Fibroblast of lung (primary cell): ENCODE measurements at places on chromosomes 3 and 15.

GRCh38 chr3:151924753-151925152 lies 51.3 kb downstream of the SUCNR1 start:
- DNase-seq = no peak

- peak; percentile 45 for DNase-seq
Measured at GRCh38 chr15:70559265-70560239, 203.8 kb downstream of the UACA start.

DNA sequence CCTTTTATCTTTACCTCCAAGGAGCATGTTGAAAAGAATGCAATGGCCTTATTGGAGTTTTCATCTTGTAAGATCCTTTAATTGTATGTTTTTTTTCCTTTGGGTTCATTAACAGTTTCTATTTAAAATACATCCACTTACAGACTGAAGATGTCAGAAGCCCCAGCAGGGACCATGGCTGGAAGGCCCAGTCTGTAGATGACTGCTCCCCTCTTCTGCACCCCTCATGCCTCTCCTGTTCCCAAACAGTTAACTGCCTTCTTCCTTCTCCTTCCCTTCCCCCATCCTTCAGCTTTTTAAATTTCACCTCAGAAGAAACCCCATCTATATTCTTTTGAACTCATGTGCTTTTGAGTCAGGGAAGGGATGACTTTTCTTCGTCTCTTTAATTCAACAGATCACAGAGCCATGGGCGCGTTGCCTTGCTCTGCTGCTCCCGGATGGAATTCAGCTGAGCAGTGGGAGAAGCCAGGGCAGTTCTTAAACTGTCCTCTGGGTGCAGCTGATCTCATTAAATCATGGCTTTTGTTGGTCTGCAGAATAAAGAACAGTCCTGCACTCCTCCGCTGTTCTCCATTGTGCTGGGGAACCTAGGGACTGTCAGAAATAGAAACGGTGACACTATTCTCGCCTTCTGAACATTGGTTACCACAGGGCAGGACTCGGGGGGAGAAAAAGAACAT lies 71.5 kb upstream of the EIF1B start:
- DNase-seq = no peak

DNA sequence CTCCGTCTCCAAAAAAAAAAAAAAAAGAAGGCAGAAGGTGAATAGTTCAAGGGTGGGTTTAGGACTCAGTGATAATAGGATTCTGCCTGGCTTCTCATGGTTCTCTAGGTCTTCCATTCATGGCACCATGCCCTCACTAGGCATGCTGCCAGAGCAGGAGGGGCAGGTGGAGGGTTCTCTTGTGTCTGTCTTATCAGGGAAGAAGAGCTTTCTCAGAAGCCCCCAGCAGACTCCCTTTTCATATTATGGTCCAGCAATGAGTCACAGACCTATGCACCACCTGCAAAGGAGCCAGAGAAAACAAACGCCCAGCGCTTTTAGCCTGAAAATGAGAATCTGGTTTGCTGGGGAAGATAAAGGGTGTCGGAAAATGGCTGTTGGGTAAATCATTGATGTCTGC lies 3.0 kb downstream of the CCR2 start:
- no peak for DNase-seq

DNA sequence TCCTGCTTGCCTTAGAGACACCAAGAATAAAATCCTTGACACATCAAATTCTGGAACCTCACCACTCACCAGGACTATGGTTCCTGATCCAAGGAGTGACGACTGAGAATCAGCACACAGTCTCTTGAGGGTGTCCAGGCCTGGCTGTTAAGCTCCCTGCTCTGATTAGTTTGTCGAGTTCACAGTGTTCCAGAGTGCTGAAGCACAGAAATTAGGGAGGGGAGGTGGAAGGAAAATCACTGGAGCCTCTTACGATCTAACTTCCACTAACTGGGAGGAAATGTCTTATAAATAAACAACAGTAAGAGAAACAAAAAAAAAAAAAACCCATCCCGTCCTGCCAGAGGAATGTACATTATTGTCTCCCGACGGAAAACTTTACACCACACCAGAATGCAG lies 330.2 kb downstream of the TIGIT start:
- peak; percentile 63 for DNase-seq

DNA sequence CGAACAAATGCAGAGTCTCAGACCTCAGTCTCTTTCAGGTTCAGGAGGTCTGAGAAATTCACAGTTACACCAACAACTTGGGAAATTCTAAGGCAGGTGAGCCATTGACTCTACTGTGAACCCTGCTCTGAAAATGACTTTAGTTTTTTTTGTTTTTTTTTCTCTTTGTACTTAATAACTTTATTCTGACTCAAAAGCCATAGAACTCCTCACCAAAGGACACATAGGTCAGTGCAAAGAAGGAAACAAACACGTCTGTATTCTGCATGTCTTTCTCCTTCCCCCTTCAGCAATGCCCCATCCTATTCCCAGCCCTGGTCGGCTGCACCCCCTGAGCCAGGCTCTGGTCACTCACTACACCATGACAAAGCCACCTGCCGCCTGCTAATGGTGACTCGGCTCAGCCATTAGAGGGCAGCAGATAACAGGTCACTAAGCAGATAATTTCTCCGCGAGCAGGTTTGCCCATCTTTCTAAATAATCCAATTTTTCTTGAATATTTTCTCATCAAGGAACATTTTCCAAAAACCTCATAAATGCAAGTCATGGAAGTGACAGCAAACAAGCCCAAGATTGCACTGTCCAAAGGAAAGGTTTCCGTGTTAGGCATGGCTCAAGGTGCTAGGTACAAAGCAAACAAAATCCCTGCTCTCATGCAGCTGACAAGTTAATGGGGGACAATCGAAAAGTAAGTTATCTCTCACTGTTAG lies 37.7 kb downstream of the TM4SF4 start:
- peak; percentile 71 for DNase-seq

DNA sequence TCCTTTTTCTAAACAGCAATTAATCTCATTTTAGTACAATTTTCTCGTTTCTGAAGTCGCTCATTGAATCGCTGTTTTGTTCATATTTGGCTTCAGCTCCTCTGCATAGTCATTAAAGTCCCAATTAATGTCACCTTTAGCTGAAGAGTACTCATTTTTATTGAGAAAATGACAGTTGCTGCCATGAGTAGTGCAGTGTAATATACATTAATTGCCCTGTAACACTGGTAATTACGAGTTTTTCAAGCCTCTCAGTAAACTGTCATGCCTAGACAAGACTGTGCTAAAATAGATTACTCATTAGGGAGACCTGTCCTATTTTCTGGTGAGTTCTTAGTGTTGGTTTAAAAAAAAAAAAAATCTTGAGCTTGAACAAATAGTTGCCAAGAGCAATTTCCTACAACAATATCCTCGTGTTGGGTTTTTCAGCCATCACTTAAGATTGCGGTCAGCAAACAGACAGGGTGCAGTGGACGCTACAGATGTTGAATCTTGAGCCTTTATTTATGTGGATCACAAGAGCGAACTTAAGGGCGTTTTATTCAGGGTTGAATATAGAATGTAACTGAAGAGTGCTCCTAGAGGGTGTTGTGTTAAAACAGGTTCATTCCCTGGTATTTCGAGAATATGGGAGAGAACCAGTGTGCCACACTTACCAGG lies 176.0 kb downstream of the CDIN1 start:
- no peak for DNase-seq

DNA sequence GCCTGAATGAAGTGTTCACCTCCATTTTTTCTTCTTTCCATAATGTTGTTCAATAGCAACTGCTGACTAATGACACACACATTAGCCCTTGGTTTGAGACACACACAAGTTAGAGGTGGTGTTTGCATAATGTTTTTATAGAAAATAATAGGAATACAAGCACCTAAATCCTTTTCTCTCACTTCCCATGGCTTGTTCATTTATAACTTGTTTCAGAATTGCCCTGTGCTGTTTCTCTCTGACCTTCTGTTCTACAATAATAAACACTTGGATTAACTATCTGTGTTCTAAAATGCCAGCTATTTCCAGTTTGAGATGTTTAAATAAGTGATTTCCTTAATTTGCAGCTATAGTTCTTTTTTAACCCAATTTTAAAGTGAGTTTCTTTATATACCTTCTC lies 525.1 kb upstream of the ROBO2 start:
- no peak for DNase-seq

DNA sequence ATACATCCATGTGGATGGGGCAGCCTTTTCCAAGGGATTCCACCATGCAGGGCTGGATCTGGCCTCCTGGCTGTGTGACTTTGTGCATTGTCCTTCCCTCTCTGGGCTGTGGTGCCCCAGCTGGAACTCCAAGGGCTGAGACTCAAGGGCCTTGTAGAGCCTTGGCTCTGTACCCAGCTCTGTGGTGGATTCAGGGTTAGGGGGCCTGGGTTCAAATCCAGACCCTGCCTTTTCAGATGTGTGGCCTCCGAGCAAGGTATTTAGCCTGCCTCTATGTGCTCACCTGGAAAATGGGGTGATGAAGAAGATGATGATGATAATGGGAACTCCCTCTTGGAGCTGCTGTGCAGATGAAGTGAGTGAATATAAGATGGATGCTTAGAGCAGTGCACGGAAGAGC lies 161.9 kb downstream of the WNT7A start:
- no peak for DNase-seq
